M059J (cell line): ENCODE measurements at places on chromosomes 5 and 9. TPM values are rescaled to one million over a fixed set of nuclear protein-coding genes. Genes with fewer than 3 reads are reported as not detected.
A peak's percentile ranks its signal among the peaks of the same experiment; 100 is the strongest.

GABRA6 gene
- not detected in 2 replicates for total RNA-seq

IFNA13 gene
- not detected in 2 replicates for total RNA-seq

FBP2 gene
- not detected in 2 replicates for total RNA-seq

PCDH12 gene
- not detected in 2 replicates for total RNA-seq

GRCh38 chr5:15283076-15283475 lies 216.9 kb upstream of the FBXL7 start:
- DNase-seq, result no peak

DNA sequence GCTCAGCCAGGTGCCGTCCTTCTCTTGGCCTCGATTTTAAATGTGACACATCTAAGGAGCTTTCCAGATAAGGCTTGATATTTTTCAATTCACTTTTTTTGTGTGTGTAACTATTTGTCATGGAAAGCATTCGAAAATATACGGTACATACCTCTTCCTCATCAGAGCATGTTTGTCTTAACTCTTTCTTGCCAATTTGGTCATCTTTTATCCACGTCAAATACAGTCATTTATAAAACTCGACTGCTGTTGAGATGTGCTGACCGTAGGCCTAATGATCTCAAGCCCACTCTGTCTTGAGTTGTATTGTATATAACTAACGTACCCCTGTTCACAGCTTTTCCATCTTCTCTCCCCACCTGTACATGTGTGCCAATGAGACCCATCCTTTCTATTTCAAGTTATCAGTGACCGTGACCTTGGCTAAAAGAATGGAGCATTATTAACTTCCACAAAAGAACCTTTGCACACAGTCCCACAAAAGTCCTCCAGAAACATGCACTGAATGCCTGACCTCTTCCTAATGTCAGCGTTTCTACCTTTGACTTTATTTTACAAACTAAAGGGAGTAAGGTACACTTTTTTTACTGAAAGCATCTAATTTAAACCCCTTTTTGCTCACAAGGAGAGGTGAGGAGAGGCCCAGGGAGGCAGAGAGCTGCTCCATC lies 61.6 kb downstream of the IPPK start:
- no peak for DNase-seq

- peak; percentile 5 for DNase-seq
Measured at GRCh38 chr9:2255128-2255527, 240.0 kb downstream of the SMARCA2 start.

DNA sequence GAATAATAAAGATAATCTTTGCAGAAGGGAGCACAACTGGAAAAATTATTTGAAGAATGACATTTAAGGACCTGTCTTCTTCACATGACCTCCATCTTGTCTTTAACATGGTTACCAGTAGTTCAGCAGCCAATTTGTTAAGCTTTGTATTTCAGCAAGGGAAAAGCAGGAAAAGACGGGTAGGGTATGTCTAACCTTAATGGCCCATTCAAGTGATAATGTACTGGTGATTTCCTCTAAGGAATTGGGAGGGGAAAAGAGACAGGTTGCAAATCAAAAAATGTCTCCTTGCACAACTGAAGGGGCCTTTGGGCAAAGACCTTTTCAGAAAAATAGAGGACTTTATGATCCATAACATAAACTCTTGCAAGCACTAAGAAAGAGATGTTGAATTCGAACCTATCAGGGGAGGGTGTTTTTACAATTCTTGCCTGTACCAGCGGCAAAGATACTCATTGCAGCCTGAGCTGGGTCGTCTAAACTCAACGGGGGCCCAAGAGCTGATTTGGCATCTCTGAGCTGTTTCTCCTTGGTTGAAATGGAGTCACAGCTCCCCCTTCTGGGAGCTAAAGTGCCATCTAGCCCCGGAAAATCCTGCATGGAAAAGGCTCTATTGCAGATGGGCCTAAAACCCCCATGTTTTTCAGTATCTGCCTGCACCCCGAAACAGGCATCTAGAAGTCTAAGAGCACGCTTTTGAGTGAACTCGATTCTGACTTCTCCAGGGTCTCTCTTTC lies 3.8 kb downstream of the BRINP1 start:
- DNase-seq, result peak; percentile 28

- DNase-seq, result no peak
Measured at GRCh38 chr5:54324651-54325271, 14.4 kb upstream of the ARL15 start.

- DNase-seq, result peak; percentile 16
Measured at GRCh38 chr9:97502222-97502983, 937 bp downstream of the TMOD1 start.

DNA sequence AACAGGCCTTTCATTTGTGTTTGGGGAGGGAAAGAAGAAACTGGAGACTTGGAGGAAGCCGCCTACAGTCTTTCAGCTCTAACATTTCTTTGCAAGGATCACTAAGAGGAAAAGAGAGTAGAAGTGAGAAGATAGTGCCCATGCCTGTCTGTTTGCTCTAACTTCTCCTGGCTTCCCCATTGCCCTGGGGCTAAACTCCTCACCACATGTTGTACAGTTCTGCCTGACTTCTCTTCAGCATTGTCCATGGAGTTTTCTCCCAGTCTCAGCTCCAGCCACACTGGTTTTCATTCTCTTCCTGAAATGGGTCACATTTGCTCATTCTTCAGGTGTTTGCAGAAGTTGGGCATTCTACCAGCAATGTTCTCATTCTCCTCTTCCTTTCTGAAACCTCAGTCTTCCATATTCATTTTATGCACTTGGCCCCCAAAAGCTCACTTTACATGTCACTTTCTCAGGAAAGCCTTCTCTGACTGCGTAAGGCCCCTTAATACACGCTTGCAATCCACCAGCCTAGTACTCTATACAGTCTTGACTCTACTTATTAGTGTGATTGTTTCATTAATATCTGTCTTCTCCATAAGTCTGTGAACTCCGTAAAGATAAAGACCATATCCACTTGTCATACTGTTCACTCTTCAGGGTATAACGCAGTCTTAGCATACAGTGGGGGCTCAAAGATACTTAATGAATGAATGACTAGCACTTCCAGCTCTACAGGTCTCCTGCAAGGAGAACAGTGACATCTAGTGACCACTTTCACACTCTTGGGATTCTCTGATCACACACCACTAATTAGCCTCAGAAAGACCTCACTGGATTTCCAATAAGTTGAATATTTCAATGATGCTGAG lies 40.2 kb upstream of the TRIM32 start:
- DNase-seq, result peak; percentile 52

- DNase-seq, result no peak
Measured at GRCh38 chr5:1005904-1006655, 2.5 kb upstream of the NKD2 start.

- DNase-seq, result no peak
Measured at GRCh38 chr9:88421348-88421747, 33.1 kb downstream of the SPIN1 start.

GRCh38 chr9:98315551-98316060 lies 60.2 kb upstream of the TBC1D2 start:
- peak; percentile 81 for DNase-seq

DNA sequence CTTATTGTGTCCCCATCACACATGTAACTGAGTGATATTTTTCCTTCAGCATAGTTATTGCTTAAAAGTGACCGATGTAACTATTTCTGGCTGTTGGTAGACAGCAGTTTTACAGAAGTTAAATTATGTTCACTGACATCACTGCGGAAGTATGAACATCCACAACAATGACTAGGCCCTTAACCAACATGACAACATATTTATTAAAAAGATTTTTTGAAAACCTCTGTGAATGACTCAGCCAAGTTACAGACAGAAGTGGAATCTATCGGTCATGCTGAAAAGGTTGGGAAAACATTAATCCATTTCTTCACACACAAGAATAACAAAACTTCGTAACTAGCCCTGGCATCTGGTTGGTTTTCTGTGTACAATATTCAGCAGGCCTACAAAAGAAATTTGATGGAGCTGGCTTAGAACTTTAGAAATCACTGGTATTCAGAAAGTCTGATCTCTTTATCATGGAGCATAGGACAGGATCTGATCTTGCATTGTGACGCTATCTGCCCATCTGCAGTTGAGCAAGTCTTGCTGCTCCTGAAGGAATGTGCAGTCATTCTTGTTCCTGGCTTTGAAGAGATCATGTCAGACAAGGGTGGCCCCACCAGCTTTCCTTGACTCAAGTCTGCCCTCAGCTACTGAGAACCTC lies 6.5 kb downstream of the GLIS3 start:
- DNase-seq, result peak; percentile 98

DNA sequence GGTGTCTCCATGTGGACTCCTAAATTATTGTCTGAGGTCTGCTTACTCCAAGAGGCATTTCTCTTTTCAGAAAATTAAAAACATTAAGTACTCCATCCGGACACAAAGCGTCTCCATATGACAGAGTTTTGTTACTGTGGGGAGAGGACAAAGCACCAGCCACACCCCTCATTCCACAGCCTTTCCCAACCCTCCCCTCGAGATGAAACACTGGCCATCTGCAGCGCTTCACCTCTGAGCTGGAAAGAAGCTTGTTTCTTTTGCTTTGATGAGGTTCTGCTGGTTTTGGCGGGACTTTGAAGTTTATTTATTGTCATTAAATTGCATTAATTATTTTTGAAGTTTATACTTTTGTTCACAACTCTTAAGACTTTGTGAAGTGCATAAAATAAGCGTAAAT lies 27.6 kb upstream of the NKD2 start:
- DNase-seq, result peak; percentile 47

- no peak for DNase-seq
Measured at GRCh38 chr9:8652255-8652654, 852.7 kb upstream of the DMAC1 start.

DNA sequence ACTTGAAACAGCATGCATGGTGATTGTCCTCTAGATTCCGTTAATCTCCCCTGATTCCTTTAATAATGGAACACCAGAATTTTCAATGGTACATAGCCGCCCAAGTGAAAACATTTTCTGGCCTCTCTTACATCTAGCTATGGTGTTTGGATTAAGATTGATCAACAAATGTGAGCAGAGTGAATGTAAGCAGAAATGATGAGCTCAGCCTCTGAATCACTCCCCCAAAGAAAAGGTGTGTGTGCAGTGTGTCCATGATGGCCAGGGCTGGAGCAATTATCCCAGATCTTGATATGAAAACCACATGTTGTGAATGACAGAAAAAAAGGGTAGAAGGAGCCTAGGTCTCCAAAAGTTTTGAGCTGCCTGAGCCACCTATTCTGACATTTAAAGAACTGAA lies 55.3 kb downstream of the OR2K2 start:
- peak; percentile 41 for DNase-seq

- no peak for DNase-seq
Measured at GRCh38 chr5:150700246-150700593, 642 bp downstream of the RBM22 start.

- DNase-seq, result no peak
Measured at GRCh38 chr5:40746703-40747102, 9.1 kb downstream of the TTC33 start.

DNA sequence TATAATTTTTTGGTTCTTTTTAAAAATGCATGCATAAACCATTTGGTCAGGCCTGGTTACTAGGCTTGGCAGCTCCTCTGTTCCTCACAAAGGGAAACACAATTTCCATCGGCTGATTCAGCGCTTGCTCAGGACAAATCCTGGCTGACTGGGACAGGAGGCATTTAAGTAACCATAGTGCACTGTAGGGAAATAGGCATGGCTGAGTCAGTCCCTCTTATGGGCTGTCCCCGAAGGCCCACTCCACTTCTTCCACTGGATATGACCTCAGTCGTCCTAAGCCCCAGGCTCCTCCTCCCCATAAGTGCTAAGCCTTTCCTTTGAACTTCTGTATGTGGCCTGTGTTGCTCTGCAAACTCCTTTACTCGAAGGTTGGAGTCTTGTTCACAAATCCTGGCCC lies 71.2 kb upstream of the GLIS3 start:
- peak; percentile 95 for DNase-seq

DNA sequence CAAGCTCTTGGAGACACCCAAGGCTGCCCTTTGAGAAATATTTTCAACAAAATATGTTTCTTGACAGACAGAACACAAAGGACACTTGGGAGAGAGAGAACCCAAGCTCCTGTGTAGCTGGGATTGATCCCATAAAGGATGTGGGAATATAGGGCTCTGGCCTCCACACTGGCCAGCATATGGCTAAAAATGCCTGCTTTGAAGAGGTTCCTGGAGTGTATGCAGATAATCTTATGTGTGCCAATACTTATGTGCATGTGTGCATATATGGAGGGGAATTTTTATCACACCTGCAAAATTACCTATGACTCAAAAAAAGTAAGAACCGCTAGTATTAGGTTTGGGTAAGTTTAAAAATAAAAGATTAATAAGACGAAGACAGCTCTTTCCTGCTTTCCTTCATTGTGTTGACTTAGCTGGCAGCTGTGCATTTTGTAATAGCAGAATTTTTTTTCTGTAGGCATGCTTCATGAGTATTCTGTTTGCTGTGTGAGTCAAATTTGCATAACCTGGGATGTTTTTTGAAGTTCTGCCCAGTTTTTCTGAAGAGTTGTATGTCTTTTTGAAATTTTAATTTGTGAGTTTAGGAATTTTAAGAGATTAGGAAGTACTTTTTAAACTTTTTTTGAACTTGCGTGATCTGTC lies 42.6 kb downstream of the HACD4 start:
- DNase-seq, result no peak

- no peak for DNase-seq
Measured at GRCh38 chr9:130294664-130295063, 29.1 kb downstream of the HMCN2 start.

DNA sequence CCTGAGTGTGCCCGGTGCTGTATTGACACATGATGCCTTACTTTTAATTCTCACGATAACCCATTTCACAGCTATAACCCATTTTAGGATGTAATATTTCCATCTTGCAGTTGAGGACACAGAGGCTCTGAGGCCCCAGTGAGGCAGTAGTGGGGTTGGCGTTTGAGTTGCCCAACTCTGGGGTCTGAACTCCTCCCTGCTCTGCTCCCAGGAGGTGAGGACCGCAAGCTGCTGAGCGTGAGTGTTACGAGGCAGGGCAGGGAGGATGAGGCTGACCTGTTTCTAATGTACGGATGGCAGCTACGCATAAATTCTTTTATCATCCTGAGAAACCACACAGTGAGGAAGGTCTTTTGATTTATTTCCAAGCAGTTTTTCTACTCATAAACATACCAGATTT lies 11.4 kb downstream of the LRRC8A start:
- no peak for DNase-seq

- no peak for DNase-seq
Measured at GRCh38 chr9:117526674-117527073, 111.8 kb upstream of the ASTN2 start.

GRCh38 chr5:151808451-151809169 lies 36.9 kb downstream of the G3BP1 start:
- no peak for DNase-seq

GRCh38 chr5:35869685-35870277 lies 13.1 kb downstream of the IL7R start:
- no peak for DNase-seq

DNA sequence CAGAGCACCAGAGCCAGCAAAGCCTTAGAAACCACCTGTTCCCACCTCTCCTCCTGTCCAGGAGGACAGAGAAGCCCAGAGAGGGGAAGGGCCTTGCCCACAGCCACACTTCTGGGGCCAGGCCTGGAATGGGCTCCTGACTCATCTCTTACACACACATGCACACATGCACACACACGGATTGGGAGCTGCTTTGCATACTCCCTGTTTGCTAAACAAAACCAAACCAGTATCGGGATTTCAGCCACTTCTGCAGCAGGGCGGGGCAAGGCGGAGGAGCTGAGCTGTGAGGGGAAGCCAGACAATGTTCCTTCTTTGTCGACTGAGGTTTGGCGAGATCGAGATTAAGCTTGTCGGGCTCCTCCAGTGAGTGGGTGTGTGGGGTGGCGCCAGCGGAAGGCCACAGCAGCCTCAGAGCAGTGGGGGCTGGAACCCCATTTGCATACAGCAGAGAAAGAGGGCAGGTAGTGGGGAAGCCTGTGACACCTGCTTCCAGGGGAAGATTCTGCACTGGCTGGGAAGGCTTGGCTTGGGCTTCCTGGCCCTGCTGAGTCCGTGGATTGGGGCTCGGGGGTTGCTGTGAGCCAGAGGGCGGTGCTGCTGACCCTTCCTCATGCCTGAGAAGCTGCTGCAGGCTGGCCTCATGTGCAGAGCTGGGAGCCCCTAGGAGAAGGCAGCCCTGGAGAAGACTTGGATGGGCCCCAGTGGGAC lies 16.1 kb downstream of the GFI1B start:
- peak; percentile 49 for DNase-seq
